ENCODE measurements at places on chromosomes 5 and 9.

- DNase-seq, result no peak
Observed at GRCh38 chr5:82613891-82614290, 335.7 kb upstream of the RPS23 start.

- no peak for DNase-seq
Observed at GRCh38 chr9:137273611-137274320, 3.8 kb upstream of the TOR4A start.

DNA sequence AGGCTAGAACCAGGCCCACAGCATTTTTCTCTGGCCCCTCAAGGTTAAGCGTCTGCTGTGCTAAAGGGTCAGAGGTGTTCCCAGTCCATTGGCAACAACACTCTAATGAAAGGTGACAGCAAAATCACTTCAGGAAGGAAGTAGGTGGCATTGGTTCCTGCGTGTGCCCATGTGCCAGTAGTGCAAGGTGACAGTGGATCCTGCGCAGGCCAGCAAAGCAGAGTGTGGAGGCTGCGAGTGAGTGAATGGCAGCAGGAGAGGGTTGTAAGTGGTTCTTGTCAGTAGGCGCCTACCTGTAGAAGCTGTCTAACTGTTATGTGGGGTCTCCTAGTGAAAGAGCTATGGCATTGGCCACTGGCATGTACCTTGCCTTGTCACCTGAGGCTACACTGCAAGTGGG, 898.2 kb upstream of the TYRP1 start:
- DNase-seq, result no peak

DNA sequence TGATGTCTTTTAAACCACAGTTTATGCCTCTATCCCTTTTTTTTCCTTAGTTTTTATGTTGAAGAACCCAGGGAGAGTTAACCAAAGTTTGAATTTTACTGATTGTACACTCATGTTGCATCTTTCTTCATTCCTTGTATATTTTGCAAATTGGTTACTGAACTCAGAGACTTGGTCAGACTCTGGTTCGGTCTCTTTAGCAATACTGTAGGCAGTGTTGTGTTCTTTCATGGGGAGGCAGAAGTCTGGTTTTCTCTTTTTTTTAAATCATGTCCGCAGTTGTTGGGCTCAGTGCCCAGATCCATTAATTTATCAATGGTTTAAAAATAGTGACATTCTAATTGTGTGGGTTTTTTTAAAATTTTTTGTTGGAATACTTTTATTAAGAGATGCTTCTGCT, 23.4 kb downstream of the UBE2R2 start:
- DNase-seq, result no peak

DNA sequence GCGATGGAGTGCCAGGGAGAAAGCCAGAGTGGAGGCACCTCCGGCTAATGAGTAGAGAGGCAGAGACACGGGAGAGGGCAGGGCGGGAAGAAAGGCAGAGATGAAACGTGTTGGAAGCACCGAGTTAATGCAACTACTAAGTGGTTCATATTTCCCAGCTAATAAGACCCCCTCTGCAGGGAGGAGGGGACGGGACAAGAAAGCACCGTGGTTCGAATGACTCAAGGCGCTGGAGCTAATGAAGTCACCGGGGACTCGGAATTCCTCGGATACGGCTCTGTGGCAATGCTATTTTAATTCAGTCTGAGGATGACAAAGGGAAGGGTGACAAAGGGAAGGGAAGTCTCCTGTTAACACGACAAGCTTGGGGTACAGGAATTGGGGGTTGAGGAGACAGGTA, 54.5 kb upstream of the RAPGEF1 start:
- no peak for DNase-seq
